ENCODE measurements at places on chromosomes 7 and 10.

DNA sequence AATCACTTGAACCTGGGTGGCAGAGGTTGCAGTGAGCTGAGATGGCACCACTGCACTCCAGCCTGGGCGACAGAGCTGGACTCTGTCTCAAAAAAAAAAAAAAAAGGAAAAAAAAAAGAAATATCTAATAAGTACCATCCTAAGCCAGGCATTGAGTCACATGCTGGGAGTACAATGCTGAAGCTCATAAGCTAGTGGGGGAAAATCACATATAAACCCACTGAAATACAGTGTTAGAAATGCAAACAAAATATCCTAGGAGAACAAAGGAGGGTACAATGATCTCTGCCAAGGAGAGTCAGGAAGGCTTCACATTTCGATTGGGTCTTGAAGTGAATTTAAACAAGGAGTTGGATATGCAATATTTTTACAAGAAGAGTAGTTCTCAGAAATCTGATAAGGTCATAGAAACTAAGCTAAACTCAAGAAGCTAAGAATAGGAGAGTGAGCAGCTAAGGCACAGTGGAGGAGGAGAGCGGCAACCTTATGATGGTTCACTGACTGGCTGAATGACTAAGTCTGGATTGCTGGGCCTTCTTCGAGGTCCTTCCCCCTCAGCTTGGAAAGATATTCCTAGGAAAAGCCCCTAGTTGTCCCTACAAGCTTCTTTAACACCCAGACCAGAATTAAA lies 115.5 kb downstream of the PHTF2 start:
- no peak for DNase-seq

GRCh38 chr7:45219801-45220435 lies 62.3 kb downstream of the RAMP3 start:
- DNase-seq, result no peak

DNA sequence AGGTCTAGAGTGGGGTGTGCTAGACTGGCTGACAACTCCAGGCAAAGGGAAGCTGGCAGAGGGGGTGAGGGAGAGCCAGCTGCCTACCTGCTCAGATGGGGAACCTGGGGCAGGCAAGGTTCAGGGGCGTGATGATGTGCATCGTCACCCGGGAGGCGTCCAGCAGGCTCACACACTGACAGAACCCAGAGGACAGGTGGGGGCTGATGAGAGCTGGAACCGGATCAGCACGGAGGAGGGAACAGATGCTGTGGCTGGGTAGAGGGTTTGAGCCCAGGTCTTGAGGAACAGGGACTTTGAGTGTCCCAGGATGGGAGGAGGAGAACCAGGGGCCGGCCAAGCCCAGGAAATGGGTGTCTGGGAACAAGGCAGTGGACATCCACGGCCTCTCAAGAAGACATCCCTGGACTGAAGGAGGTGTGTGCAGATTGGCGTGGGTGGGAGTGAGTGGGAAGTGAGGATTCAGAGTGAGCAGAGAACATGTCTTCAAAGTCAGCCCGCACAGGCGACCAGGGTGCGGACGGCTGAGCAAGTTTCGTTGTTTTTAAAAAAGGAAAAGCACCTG lies 3.9 kb downstream of the RASGEF1A start:
- no peak for DNase-seq

- no peak for DNase-seq
Observed at GRCh38 chr7:28793381-28794085, 164.6 kb downstream of the TRIL start.

DNA sequence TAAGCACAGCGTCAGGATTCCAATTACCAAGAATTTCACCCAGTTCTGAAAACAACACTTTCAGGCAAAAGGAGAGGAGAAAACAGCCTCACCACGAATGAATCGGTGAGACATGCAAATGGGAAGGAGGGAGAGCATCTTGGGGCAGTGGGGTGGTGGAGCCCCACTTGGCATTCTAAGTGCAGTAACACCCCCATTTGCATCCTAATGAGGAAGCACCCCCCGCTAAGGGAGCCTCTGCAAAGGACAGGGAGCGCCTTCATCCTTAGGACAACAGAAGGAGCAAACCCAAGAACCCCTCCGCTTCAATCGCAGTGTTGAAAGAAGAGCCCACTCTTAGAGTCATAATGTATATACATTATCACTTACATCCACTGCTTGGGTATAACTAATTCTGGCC lies 46.8 kb downstream of the NRAP start:
- no peak for DNase-seq

GRCh38 chr10:109762555-109762954 lies 160.8 kb downstream of the XPNPEP1 start:
- DNase-seq, result no peak

- no peak for DNase-seq
Observed at GRCh38 chr10:7523656-7524055, 112.8 kb upstream of the SFMBT2 start.

- no peak for DNase-seq
Observed at GRCh38 chr10:52213321-52213752, 100.7 kb upstream of the DKK1 start.
